ENCODE measurements at places on chromosomes 3 and 15.

GRCh38 chr3:143120716-143121240 is 1.2 kb downstream of the CHST2 start:
- peak; percentile 52 for DNase-seq

GRCh38 chr15:57460208-57460816 is 84.0 kb downstream of the CGNL1 start:
- DNase-seq: no peak

GRCh38 chr3:5822843-5823242 is 635.3 kb downstream of the EDEM1 start:
- no peak for DNase-seq

DNA sequence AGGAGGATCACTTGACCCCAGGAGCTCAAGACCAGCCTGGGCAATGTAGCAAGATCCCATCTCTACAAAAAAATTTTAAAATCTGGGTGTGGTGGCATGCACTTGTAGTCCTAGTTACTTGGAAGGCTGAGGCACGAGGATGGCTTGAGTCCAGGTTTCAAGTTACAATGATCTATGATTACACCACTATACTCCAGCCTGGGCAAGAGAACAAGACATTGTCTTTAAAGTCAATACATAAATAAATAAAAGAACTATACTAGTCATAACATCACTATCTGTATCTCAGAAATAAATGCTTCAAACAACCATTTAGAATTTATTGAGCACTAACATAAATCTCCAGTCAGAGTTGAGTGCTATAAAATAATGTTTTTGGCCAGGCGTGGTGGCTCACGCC is 8.5 kb upstream of the PHLDB2 start:
- peak; percentile 26 for DNase-seq

- DNase-seq: no peak
Observed at GRCh38 chr15:68218331-68218730, 11.2 kb downstream of the CLN6 start.

DNA sequence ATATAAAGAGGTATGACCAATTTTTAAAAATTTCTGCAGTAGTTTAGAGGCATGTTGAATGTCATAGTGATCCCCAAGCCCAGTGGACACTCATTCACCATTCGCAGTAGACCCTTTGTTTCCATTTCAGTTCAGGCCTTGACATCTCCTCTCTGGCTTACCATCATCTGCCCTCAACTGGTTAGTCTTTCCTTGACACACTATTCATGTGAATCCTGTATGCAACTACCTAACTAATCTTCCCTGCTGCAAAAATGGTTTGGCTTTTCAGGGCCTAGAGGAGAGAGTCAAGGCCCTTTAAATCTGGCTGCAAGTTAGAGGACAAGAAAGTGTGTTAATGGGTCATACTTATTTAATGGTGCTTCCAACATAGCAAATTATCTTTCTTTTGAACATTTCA is 10.9 kb downstream of the APH1B start:
- DNase-seq: peak; percentile 11

- no peak for DNase-seq
Observed at GRCh38 chr3:184554461-184554860, 7.1 kb upstream of the EPHB3 start.

DNA sequence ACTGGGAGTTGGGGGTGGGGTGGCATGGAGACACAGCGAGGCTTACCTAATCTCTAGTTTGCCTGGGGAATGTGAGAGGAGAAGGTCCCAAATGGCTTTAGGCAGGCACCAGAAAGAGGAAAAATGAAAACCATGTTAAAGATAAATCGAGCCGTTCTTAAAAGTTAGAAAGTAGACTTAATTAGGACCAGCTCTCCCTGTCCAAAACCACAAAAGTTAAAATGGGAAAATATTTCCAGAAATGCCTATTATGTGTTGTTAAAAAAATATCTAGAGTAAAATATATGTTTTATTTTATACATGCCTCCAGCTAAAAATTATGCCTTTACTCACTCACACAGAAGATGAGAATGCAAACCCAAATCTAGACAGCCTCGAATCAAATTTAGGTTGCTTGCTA is 50.1 kb downstream of the LRTM1 start:
- no peak for DNase-seq

- peak; percentile 90 for DNase-seq
Observed at GRCh38 chr3:183287301-183287971, 34.4 kb downstream of the B3GNT5 start.

DNA sequence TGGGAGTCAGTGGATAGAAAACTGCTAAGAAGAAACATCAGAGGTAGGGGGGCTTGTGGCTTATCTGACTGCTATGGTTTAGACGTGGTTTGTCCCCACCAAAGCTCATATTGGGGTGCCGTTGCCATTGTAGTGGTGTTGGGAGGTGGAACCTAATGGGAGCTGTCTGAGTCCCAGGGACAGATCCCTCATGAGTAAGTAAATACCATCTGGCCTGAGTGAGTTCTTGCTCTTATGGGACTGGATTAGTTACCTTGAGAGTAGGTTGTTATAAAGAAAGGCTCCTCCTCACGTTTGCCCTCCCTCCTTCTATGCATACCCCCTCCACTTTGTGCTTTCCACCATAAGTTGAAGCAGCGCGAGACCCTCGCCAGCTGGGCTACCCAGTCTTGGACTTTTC is 53.4 kb upstream of the VILL start:
- DNase-seq: no peak

DNA sequence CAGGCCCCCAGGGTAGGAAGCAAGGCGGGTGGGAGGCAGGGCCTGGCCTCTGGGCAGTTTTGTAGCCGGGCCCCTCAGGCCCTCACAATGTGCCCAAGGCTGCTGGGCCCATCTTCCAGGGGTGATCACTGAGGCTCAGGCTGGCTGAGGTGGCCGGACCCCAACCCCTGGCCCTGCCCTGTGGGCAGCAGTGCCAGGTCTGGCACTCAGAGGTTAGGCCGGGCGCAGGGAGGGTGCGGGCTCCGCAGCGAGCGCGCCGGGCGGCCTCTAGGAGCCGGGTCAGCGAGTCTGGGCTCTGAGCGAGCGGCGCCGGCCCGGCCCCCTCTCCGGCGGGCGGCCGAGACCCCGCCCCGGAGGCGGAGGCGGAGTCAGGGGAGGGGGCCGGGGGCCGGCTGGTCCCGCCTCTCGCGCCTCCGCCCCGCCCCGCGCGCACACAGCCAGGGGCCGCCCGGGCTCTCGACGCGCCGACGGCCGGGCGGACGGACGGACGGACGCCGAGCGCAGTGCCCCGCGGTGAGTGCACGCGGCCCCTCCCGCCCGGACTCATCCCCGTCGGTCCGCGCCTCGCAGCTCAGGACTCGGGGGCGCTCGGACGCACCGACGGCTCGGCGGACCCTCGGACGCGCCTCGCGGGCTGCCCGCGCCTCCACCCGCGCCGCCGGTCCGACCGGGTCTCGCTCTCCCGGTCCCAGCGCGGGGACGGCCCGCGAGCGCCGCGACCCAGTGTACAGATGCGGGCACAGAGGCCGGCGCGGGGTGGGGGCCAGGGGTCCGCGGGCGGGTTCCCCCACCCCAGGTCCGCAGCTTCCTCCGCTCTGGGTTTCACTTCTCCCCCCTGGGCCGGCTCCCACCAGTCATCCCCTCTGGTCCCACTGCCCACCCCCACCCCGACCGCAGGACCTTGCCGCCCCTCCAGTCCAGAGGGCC is at the start of gene FBLN2:
TSS of gene FBLN2 (plus strand) at position 430 of the 927 bp plus-strand sequence. CDS start 21,231 bp downstream, outside the sequence.
- no peak for DNase-seq

- DNase-seq: no peak
Observed at GRCh38 chr15:55353025-55353424, 34.0 kb downstream of the PIGB start.

Data from LHCN-M2 (cell line).